Stimulated activated CD4-positive, alpha-beta T cell treated with anti-CD3 and anti-CD28 coated beads, Interleukin-4, amount 100 ng/mL, for 1 hour (primary cell): ENCODE measurements at places on chromosomes 1 and 21.

DNA sequence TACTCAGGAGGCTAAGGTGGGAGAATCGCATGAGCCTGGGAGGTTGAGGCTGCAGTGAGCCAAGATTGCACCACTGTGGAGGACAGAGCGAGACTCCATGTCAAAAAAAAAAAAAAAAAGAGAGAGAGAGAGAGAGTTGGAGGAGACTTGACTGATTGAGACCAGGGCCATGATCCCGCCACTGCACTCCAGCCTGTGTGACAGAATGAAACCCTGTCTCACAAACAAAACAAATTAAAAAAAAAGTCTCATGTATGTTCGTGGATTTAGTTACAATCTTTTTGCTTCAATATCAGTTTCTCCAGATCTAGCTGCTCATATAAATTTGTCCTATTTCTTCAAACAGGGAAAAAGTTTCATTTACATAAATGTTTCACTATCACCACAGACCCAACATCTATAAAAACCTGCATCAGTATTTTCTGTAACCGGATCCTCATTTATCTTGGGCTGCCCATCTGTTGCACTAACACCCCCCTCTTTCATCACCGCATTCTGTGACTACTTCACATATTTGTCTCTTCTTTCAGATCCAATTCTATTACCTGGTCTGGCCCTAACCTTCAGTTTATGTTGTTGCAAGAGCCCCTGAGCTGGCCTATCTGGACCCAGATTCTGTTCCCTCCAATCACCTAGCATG lies 127.0 kb downstream of the GREM2 start:
- no peak for DNase-seq

- DNase-seq: no peak
Observed at GRCh38 chr21:18369115-18369514, 34.5 kb downstream of the TMPRSS15 start.

DNA sequence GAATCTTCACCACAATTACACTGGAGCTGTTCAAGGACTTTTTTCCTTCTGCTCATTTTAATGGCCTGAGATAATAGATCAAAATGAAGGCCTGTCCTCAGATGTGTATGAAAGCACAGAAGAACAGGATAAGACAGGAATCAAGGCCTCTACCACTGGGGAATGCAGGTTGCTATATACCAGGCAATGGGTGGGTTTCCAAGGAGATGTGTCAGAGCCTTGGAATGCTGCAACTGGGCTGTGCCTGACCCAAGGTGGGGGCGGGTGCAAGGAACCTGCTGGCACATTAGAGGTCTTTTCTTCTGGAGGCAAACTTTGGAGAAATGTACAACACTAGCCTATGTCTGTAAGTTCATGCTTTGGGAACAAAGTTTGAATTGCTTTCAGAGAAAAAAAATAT lies 21.7 kb upstream of the LAMC2 start:
- no peak for DNase-seq

DNA sequence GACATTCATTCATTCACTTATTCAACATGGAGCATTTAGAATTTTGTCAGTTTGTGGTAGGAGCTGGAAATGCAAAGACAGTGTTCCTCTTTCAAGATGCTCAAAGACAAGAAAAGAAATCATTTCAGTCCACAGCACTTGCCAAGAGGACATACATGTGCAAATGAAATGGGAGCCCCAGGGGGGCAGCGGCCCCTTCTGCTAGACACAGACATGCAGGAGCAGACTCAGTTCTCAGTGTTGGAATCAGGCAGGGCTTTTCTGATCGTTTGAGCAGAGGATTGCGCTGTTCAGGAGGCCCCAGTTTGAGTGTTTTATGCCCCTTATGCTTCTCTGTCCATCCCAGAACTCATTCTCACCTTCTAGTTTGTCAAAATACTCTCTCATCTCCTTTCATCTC lies 35.6 kb upstream of the VASH2 start:
- no peak for DNase-seq

DNA sequence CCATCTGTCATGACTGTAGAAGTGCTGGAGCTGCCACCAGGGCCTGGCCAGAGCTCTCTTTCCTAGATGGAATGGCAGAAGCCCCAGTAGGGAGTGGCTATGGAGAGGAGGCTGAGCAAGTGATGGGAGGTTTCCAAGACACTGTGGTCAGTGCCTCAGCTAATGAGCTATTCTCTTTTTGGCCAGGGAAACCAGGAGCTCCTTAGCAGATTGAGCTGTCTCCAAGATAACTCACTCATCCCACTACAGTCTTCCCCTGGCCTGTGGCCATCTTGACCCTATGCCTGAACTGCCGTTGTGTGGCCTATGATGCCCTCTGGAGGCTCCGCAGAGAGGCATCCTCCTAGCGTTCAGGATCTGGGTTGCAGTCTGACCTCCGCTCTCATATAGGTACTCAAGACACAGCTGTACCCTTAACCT lies 60.5 kb downstream of the ERI3 start:
- DNase-seq: no peak

DNA sequence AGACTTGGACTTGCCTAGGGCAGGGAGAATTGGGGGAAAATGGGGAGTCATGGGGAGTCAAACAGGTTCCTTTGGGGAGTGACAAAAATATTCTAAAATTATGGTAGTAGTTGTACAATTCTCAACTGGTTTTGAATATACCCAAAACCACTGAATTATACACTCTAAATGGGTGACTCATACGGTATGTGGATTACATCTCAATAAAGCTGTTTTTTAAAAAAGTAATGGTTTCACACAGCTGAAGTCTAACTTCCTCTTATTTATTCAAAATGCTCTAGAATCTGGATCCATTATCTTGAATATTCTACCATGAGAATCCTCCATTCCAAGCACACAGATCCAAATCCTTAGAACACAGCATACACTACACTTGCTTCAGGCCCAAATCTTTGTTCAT lies 11.1 kb downstream of the EIF4G3 start:
- no peak for DNase-seq

DNA sequence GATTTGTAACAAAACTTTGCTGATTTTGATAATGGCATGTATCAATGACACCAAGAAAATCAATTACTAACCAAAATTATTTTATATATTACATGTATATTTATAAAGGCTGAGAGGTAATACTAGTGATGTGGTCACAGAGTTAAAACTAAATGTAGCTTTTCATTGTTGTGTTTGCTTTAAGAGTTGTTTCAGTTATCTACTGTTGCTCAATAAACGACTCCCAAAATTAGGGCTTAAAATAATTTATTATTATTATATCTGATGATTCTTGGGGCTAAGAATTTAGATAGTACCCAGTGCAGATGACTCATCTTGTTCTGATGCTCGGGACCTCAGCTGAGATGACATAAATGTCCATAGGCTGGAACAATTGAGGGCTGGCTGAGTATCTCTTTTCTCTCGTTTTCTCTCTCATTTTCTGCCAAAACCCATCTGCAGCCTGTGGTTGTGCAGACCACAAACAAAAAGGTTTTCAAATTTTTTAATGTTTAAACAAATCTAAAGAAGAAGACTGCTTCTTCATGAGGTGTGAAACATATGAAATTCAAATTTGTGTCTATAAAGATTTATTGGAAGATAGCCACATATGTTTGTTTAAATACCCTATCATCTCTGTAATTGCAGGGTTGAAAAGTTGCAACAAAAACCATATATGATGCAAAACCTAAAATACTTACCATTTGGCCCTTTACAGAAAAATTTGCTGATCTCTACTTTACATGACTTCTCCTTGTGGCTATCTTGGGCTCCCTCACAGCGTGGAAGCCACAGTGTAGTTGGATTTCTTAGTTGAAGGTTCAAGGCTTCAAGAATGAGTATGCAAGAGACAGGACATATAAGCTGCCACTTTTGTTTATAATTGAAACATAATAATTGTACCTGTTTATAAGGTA lies 14.8 kb upstream of the PTPRC start:
- DNase-seq: no peak

GRCh38 chr1:242030071-242030470 lies 31.2 kb upstream of the MAP1LC3C start:
- DNase-seq: no peak

DNA sequence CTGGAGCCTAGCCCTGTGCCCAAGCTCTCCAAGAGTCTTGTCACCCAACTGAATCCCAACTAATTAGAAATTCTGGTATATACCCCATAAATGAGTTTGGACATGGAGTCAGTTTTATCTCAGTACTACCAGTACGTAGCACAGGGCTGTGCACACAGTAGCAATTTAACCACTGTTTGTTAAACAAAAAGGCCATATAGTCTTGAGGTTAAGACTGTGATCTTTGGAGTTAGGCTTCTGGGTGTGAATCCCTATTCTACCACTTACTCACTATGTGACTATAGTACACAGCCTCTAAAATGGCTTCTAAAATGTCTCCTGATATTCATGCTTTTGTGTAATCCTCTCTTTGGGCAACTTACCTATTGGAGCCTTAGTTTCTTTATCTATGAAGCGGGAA lies 48.2 kb downstream of the RAB3B start:
- DNase-seq: no peak

DNA sequence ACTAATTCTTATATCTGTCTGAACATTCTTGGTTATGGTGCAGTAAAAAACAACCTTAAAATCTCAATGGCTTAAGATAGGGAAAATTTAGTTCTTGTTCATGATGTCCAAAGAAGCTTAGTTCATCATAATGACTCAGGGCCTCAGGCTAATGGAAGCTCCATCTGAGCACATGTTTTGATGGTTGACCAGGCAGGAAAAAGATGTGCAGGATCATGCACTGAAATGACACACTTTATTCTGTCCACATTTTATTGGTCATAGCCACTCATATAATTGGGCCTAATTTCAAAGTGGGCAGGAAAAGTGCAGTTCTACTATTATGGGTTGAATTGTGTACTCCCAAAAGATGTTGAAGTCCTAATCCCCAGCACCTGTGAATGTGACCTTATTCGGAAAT lies 198.2 kb downstream of the CENPF start:
- DNase-seq: no peak

DNA sequence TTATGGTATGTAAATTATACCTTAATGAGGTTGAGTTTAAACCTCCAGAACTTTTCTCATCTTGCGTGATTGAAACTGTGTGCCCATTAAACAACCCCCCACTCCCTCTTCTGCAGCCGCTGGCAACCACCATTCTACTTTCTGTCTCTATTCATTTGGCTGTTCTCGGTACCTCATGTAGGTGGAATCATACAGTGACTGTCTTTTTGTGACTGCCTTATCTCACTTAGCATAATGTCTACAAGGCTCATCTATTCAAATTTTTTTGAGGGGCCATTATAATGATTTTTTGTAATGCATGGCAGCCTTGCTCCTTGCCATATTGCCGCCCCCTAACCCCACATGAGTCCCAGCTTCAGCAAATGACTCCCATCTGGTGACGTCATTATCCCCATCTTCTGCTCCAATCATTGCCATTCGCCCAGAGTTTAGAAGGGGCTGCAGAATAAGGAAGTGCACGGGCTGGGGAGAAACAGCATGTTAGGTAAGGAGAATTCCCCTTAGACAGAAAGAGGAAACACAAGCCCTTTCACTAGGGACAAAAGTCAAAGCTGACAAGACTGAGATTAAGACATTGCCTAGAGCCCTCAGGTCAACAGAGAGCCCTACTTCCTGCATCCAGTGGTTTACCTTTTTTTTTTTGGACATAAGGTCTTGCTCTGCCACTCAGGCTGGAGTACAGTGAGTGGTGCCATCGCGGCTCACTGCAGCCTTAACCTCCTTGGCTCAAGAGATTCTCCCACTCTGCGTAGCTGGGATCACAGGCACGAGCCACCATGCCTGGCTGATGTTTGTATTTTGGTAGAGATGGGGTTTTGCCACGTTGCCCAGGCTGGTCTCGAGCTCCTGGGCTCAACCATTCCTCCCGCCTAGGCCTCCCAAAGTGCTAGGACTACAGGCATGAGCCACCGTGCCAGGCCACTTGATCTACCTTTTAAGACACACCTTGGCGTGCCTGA lies 78.4 kb upstream of the ERRFI1 start:
- no peak for DNase-seq

GRCh38 chr1:81920245-81920740 lies 119.6 kb downstream of the ADGRL2 start:
- DNase-seq: no peak

GRCh38 chr1:91774520-91775203 lies 111.3 kb downstream of the TGFBR3 start:
- no peak for DNase-seq

DNA sequence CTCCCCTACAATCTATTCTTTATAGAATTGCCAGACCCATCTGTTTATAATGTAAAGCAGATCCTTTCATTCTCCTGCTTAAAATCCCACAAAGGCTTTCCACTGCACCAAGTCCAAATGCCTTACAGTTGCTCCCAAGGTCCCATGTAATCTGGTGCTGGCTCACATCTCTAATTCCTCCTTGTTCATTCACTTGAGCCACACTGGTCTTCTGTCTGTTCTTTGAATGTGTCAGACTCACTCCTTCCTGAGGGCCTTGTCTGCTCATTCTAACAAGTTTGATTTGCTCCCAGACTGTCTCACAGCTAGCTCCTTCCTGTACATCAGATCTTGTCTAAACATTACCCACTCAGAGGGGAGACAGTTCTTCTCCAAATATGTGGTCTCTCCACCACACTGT lies 38.9 kb downstream of the ALG14 start:
- DNase-seq: no peak

GRCh38 chr1:44300852-44301251 lies 54.2 kb downstream of the ERI3 start:
- no peak for DNase-seq

- DNase-seq: peak; percentile 41
Observed at GRCh38 chr1:206685334-206685768, 646 bp downstream of the MAPKAPK2 start.

DNA sequence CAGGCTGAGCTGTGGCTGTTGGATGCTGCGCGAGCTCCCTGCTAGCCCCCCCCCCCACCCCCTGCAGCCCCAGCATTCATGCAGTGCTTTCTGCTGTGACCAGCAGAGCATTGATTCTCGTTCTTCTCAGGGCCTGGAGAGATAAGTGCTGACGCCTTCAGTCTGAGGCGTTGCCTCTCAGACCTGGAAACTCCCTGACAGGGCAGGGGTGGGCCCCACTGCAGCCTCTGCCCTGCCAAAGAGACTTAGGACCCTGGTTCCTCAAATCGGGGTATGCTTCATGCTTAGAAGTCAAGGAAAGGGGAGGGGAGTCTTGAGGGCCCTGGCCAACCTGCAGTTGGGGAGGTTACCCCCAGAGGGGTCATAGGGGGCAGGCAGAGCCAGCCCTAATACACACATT lies 38.5 kb downstream of the PTPRF start:
- DNase-seq: no peak

- no peak for DNase-seq
Observed at GRCh38 chr1:162065016-162065415, 4.5 kb upstream of the NOS1AP start.

DNA sequence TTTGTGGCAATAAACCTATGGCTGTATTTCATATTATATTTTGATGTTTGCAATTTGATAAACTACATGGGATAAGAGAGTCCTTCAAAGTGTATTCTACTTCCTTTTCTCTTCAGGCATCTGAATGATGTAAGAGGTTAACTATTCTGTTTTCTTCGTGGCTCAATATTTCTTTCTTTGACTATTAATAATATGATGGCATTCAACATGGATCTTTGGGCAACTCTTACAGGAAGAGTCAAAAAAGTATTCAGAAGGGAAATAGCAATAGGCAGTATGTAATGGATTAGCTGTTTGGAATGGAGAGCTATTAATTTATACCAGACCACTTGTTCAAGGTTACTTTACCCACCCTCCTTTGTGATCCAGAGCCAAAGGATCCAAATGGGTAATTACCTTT lies 74.4 kb downstream of the HMCN1 start:
- no peak for DNase-seq
